HFFc6 (cell line): ENCODE measurements at places on chromosomes 7 and 10. TPM values are rescaled to one million over a fixed set of nuclear protein-coding genes. Genes with fewer than 3 reads are reported as not detected.
A peak's percentile ranks its signal among the peaks of the same experiment; 100 is the strongest.

The NEUROD6 gene
- total RNA-seq: not detected in 3 replicates

The HTR7 gene
- total RNA-seq: 0.23 and 0.26 TPM in 2 replicates

The MOGAT3 gene
- not detected in 3 replicates for total RNA-seq

The USP54 gene
- 7.7 and 11.8 TPM in 2 replicates for total RNA-seq

The SLC18A3 gene
- not detected in 3 replicates for total RNA-seq

The IFRD1 gene
- 25.4 to 35.8 TPM (median 33.6 TPM) in 3 replicates for total RNA-seq

The LRRTM3 gene
- total RNA-seq: not detected in 3 replicates

The CPA1 gene
- total RNA-seq: not detected in 3 replicates

The ZNF107 gene
- 3.2 to 3.9 TPM (median 3.4 TPM) in 3 replicates for total RNA-seq

The OPALIN gene
- not detected in 3 replicates for total RNA-seq

The WEE2 gene
- not detected in 3 replicates for total RNA-seq

The AGR2 gene
- not detected in 3 replicates for total RNA-seq

The SYT15 gene
- 0.45 to 2.5 TPM (median 0.74 TPM) in 3 replicates for total RNA-seq

The CDC123 gene
- total RNA-seq: 95.1 to 98.5 TPM (median 96.7 TPM) in 3 replicates

DNA sequence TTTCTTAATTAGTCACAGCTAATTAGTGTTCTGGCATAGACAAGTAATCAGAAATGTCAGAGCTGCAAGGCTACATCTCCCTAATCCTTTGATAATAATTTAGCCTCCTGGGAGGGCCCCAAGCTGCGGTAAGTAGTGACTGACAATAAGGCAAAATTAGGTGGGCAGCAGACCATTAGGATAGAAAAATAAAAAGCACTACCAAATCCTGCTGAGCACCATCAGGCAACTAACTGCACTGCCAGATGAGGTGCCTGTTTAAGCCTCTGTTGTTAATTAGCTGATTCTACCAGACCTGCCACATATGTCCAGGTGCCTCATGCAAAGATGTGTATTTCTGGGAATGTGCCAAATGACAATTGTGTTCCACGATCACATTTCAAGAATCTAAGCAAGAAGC is 32.5 kb upstream of the FEZF1 start:
- no peak overlapping the region for H3K27ac ChIP-seq
- H3K36me3 ChIP-seq: no peaks in the 10 kb centered on the region
- no peak for DNase-seq
- H3K4me3 ChIP-seq: no peak overlapping the region

- peaks cover 7% of the 10 kb centered on the region for H3K36me3 ChIP-seq
- H3K4me3 ChIP-seq: peak within 1 kb of the TSS; percentile 89
- peaks cover 39% of the 10 kb centered on the region for H3K4me1 ChIP-seq
Measured at GRCh38 chr7:44748045-44748947, at the start of gene ZMIZ2. ZMIZ2 (plus strand) TSS chr7:44748847; CDS start chr7:44756250, 7,403 bp downstream.

GRCh38 chr10:11863353-11864109 is 40.4 kb downstream of the PROSER2 start:
- H3K4me1 ChIP-seq: peaks cover 9% of the 10 kb centered on the region; the same call in 1 of the 2 replicates
- peaks cover 16% of the 10 kb centered on the region for H3K27me3 ChIP-seq
- H3K36me3 ChIP-seq: no peaks in the 10 kb centered on the region
- H3K4me3 ChIP-seq: peak overlapping the region; percentile 21; the same call in 1 of the 2 replicates

- DNase-seq: no peak
- H3K4me3 ChIP-seq: no peak overlapping the region
- no peaks in the 10 kb centered on the region for H3K27me3 ChIP-seq
- peaks cover 4% of the 10 kb centered on the region; the same call in 1 of the 2 replicates for H3K36me3 ChIP-seq
- H3K4me1 ChIP-seq: no peaks in the 10 kb centered on the region
- H3K27ac ChIP-seq: no peak overlapping the region
Measured at GRCh38 chr7:8387551-8388256, 45.7 kb upstream of the NXPH1 start.

GRCh38 chr10:97503406-97503805 is 4.7 kb downstream of the UBTD1 start:
- no peak for DNase-seq
- no peak overlapping the region for H3K4me3 ChIP-seq
- no peaks in the 10 kb centered on the region; the same call in 1 of the 2 replicates for H3K27me3 ChIP-seq
- H3K4me1 ChIP-seq: peaks cover 31% of the 10 kb centered on the region
- H3K36me3 ChIP-seq: no peaks in the 10 kb centered on the region; the same call in 1 of the 2 replicates

DNA sequence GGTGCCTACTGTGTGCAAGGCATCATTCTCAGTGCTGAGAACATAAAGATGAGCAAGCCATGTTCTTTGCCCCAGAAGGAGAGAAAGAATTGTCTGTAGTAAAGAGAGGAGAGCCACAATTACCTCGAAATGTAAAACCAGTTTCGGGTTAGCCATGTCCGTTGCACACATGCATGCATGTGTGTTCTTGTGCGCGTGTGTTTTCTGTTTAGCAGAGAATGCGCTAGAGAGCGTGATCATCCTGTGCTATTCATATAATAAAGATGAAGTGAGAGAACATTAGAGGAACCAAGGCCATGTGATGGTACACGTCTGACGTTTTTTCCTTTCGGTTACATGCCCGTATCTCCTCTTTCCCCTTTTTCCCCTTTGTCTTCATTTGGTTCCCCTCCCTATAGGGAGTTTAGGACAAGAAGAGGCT is 158.2 kb downstream of the CELF2 start:
- DNase-seq: no peak
- H3K4me3 ChIP-seq: peak overlapping the region; percentile 59; the same call in 1 of the 2 replicates
- H3K27me3 ChIP-seq: peaks cover 2% of the 10 kb centered on the region; the same call in 1 of the 2 replicates
- no peak overlapping the region for H3K27ac ChIP-seq
- peaks cover 55% of the 10 kb centered on the region for H3K4me1 ChIP-seq
- H3K36me3 ChIP-seq: 0 out of 2 replicates have a peak, but pooled peaks cover 4% of the 10 kb centered on the region

DNA sequence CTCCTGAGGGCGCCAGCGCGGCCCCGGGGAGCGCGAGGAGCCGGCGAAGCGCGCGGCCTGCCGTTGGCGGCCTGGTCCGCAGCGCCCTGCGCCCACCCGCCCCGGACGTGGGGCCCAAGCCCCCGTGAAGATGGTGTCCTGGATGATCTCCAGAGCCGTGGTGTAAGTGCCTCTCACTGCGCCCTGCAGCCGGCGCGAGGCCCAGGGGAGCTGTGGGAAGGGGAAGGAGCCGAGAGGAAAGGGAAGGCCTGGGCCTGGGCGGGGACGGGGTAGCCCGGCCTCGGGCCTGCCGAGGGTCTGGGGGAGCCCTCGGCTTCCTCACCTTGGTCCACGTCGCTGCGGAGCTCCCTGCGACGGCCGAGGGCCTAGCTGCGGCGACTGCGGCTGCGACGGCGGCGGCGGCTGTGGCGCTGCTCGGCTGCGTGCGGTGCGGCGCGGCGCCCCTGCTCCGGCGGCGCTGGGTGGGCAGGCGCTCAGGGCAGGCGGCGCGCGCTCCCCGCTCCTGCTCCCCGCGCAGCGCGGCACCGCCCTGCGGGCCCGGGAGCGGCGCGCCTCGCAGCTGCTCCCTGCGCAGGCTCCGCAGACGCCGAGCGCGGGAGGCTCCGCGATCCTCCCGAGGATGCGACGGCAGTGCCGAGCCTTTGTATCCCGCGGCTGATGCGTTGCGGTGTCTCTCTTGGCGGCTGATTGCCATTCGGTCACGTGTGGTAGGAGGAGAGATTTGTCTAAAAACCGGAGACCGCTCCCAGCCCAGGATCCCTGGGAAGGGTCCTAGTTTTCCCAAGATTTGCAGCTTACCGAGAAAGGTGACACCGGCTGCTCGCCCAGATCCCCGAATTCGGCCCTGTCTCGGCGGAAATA is 445 bp downstream of the REEP3 start:
- H3K27ac ChIP-seq: peak overlapping the region; percentile 93
- H3K4me1 ChIP-seq: peaks cover 61% of the 10 kb centered on the region
- peak; percentile 47 for DNase-seq
- peak overlapping the region; percentile 89 for H3K4me3 ChIP-seq
- peaks cover 1% of the 10 kb centered on the region; the same call in 1 of the 2 replicates for H3K27me3 ChIP-seq
- peaks cover 18% of the 10 kb centered on the region for H3K36me3 ChIP-seq

DNA sequence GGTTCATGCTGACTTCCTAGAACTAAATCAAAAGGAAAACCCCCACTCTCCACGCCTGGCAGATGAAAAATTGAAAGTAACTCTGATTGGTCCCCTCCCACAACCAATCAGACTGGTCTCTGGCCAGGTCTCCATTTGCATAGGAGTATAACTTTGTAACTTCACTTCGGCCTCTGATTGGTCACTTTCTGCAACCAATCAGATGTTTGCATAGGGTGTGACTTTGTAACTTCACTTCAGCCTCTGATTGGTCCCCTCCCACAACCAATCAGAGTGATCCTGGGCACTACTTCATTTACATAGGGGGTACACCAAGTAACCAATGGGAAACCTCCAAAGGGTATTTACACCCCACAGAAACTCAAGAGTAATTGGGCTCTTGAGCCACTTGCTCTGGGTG is 306.6 kb upstream of the PFKP start:
- no peak overlapping the region for H3K4me3 ChIP-seq
- H3K4me1 ChIP-seq: no peaks in the 10 kb centered on the region
- DNase-seq: no peak

- peaks cover 7% of the 10 kb centered on the region; the same call in 1 of the 2 replicates for H3K27me3 ChIP-seq
- no peak overlapping the region for H3K27ac ChIP-seq
- peaks cover 11% of the 10 kb centered on the region; the same call in 1 of the 2 replicates for H3K4me1 ChIP-seq
- no peak overlapping the region for H3K4me3 ChIP-seq
Measured at GRCh38 chr7:65554-65953, 126.8 kb upstream of the FAM20C start.

GRCh38 chr10:22505911-22506685 is 160.8 kb downstream of the SPAG6 start:
- no peaks in the 10 kb centered on the region for H3K4me1 ChIP-seq
- peak; percentile 7 for DNase-seq
- H3K36me3 ChIP-seq: no peaks in the 10 kb centered on the region
- no peak overlapping the region for H3K27ac ChIP-seq

- H3K36me3 ChIP-seq: peaks cover 22% of the 10 kb centered on the region
- peak overlapping the region; percentile 74 for H3K27ac ChIP-seq
- peak overlapping the region; percentile 83 for H3K4me3 ChIP-seq
- H3K27me3 ChIP-seq: peaks cover 2% of the 10 kb centered on the region; the same call in 1 of the 2 replicates
- no peak for DNase-seq
- peaks cover 48% of the 10 kb centered on the region for H3K4me1 ChIP-seq
Measured at GRCh38 chr7:140060788-140061606, 1.8 kb downstream of the PARP12 start.

- no peak overlapping the region for H3K4me3 ChIP-seq
Measured at GRCh38 chr10:123741146-123741545, 75.0 kb downstream of the GPR26 start.

- peak overlapping the region; percentile 99 for H3K27ac ChIP-seq
- DNase-seq: peak; percentile 99
- H3K4me3 ChIP-seq: peak overlapping the region; percentile 85
- H3K36me3 ChIP-seq: peaks cover 9% of the 10 kb centered on the region
Measured at GRCh38 chr10:89351780-89352597, 24.2 kb downstream of the IFIT3 start.

DNA sequence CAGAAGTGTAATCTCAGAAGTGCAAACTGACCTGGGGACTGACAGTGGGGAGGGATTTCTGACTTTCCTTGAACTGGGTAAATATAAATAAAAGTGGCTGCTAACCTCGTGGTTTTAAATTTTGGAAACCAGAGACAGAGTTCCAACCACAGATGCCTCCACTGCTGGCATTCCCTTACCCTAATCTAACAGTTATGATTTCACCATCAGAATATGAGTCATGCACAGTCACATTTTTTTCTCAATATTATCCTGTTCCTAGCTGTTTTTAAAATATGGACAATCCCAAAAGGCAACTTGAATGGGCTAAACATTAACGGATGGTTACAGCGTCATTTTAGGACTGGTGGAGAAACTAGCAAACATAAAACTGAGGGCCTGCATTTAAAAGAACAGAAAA is 264.3 kb upstream of the INHBA start:
- DNase-seq: peak; percentile 38
- peaks cover 13% of the 10 kb centered on the region for H3K36me3 ChIP-seq
- peaks cover 19% of the 10 kb centered on the region for H3K4me1 ChIP-seq
- no peak overlapping the region for H3K27ac ChIP-seq
- no peaks in the 10 kb centered on the region for H3K27me3 ChIP-seq

- H3K4me1 ChIP-seq: no peaks in the 10 kb centered on the region
- H3K27me3 ChIP-seq: no peaks in the 10 kb centered on the region; the same call in 1 of the 2 replicates
- DNase-seq: no peak
- no peaks in the 10 kb centered on the region for H3K36me3 ChIP-seq
Measured at GRCh38 chr7:126715076-126715475, 537.7 kb downstream of the GRM8 start.

DNA sequence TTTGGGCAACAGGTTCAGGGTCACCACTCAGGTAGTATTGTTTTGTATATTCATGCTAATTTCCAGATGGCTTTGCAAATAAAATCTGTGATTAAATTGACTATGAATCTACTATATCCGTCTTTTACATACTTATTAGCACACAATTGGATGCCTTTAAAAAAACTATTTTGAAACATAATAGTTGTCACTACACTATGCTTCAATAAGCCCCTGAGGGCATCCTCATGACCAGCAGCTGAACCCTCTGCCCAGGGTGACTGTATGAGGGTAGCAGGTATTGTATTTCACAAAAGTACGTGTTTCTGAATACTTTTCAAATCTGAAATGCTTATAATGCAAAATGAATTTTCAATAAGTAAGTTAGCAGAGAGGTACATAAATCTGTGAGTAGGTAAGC is 97.3 kb downstream of the DNAH11 start:
- no peak overlapping the region for H3K27ac ChIP-seq
- no peak overlapping the region for H3K4me3 ChIP-seq
- H3K36me3 ChIP-seq: no peaks in the 10 kb centered on the region
- H3K4me1 ChIP-seq: no peaks in the 10 kb centered on the region

GRCh38 chr7:47380325-47381133 is 201.4 kb downstream of the TNS3 start:
- DNase-seq: no peak
- H3K36me3 ChIP-seq: peaks cover 23% of the 10 kb centered on the region
- H3K27ac ChIP-seq: no peak overlapping the region
- H3K4me1 ChIP-seq: peaks cover 56% of the 10 kb centered on the region
- no peak overlapping the region for H3K4me3 ChIP-seq

DNA sequence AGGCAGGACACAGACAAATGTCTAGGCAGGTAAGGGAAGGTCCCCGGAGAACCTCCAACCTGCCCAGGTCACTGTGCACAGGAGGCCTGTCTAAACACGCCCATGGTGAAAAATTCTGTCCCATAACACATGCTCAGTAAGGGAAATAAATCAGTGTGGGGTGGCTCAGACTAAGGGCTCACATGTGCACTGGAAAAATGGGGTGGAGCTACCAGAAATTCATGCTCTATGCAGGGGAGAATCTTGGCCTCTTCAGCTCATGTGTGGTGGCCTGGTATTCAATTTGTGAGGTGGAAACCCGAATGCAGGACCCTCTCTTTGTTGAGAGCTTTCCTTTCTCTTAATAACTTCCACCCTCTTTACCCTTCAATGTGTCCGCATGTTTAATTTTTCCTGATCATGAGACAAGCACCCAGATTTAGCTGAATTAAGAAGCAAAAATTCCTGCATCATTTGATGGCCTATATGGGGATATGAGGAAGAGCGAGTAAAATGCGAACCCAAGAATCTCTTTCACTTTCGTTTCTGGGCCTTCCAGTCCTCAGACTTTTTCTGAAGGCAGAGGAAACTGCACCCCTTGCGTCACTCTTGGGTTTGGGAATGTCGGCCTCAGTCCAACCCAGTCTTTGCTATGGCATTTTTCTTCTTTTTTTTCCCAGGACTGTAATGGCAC is 163.2 kb downstream of the DGKB start:
- H3K27me3 ChIP-seq: no peaks in the 10 kb centered on the region
- peak overlapping the region; percentile 19; the same call in 1 of the 2 replicates for H3K27ac ChIP-seq
- no peak for DNase-seq
- peak overlapping the region; percentile 65; the same call in 1 of the 2 replicates for H3K4me3 ChIP-seq
- H3K36me3 ChIP-seq: peaks cover 29% of the 10 kb centered on the region
- peaks cover 11% of the 10 kb centered on the region; the same call in 1 of the 2 replicates for H3K4me1 ChIP-seq

GRCh38 chr10:13956826-13957225 is 370.1 kb downstream of the PRPF18 start:
- H3K27me3 ChIP-seq: no peaks in the 10 kb centered on the region
- H3K4me1 ChIP-seq: peaks cover 54% of the 10 kb centered on the region
- H3K27ac ChIP-seq: peak overlapping the region; percentile 54; the same call in 1 of the 2 replicates
- no peak for DNase-seq

- H3K27me3 ChIP-seq: peaks cover 3% of the 10 kb centered on the region
- peak overlapping the region; percentile 27 for H3K27ac ChIP-seq
- peaks cover 84% of the 10 kb centered on the region for H3K4me1 ChIP-seq
- H3K4me3 ChIP-seq: no peak overlapping the region
- H3K36me3 ChIP-seq: peaks cover 26% of the 10 kb centered on the region
Measured at GRCh38 chr7:47497367-47498096, 84.4 kb downstream of the TNS3 start.
